ENCODE measurements at places on chromosomes 16 and 17. TPM values are rescaled to one million over a fixed set of nuclear protein-coding genes. Genes with fewer than 3 reads are reported as not detected.

The SLC5A10 gene
- 0.58 TPM for polyA plus RNA-seq

GRCh38 chr16:85765211-85765610, 14.3 kb upstream of the C16orf74 start:
- no peak for DNase-seq

DNA sequence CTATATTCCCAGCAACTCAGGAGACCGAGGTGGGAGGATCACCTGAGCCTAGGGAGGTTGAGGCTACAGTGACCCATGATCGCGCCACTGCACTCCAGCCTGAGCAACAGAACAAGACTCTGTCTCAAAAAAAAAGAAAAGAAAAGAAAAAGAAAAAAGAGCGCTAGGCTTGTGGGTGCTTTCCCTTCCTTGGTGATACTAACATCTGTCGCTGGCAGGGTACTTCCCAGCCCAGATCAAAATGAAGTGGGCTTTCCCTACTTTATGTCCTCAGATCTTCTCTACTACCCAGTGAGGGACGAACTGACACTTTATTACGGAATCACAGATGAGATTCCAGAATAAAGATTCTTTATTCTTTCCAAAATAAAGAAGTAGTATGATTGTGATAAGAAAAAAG, 103.8 kb upstream of the NOL11 start:
- no peak for DNase-seq

DNA sequence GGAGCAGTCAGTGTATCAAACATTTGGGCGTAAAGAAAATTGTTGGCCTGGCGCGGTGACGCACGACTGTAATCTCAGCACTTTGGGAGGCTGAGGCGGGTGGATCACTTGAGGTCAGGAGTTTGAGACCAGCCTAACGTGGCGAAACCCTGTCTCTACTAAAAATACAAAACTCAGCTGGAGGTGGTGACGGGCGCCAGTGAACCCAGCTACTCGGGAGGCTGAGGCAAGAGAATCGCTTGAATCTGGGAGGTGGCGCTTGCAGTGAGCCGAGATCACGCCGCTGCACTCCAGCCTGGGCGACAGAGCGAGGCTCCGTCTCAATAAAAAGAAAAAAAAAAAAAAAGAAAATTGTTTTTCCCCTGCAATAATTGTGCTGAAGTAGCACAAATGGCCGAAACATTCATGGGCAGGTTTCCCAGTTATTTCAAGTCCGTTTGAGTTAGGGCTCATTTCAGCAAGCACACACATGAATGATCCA, 1.4 kb downstream of the GCSH start:
- DNase-seq, result no peak

DNA sequence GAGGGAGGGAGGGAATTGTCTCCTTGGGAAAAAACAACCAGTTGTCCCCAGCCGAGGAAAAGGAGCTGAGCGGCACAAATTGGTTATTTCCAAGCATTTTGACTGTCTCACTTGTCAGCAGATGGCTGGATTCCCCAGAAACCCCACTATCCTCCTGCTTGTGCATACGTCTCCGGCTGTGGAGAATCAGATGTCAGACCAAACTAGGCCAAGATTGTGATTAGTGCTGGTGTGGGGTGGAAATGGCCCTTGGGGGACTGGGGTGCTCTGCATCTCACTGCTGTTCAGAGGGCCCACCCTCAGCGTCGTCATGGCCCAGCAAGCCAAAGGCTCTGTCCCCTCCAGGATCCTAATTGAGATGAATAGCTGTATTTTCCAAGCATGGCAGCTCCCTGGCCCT, 131.7 kb upstream of the HSBP1 start:
- no peak for DNase-seq

DNA sequence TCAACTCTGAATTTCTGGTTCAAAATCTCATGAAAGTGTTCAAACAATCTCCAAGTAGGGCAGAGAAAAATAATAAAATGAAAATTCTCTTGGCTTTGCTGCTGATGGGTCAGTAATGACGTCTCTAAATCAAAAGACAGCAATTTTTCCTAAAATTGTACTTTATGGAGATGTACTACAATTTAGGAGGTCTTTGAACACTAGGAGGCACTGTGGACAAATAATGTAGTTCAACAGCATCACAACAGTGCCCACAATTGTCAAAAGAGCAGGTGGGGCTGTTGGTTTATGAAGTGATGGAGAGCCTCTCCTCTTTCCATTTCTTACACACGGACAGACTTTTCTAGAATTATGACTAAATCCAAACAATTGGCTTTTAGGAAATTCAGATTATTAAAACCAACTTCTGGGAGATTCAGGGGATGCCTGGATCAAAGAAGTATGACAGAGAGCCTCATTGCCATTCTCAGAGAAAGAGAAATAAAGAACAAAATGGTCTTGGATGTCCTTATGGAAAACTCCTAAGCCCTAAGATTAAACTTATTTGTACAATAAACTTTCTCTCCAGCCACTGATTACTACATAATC, 23.8 kb downstream of the EZH1 start:
- peak; percentile 74 for DNase-seq

DNA sequence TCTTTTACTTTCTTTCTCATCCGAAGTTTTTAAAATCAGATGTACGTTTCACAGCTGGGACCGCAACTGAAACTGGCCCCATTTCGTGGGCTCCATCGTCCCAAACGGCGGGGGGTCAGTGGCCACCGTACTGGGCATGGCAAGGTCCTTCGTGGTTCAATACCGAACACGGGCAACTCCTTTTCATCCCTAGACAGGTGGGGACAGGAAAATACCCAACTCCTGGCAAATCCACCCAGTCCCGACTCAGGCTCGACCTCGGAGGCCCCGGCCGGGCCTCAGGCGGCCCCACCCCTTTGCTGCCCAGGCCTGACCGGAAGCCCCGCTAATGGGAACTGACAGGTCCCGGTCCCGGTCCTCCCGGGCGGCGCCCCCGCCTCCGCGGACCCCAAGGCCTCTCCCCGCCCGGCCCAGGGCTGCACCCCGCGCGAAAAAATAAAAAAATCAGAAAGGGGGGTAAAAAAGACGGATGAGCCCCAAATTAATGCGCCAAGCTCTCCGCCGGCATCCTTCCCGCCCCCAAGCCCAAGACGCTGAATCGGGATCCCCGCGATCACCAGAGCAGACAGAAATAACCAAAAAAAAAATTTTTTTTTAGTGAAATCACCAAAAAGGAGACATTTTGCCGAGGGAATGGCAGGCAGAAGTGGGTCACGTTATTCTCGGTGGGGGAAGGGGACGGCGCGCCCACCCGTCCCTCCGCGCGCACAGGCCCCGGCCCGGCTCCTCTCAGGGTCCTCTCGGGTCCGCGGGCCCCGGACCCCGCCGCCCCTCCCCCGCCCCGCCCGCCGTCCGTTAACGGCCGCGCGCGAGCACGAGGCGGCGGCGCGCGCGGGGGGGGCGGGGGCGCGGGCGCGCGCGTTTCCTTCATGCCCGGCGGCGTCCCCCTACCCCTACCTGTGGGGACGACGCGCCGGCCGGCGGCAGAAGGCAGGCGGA, 562 bp downstream of the ZC3H7A start:
- no peak for DNase-seq

GRCh38 chr17:43660816-43661493, 767 bp downstream of the MEOX1 start:
- no peak for DNase-seq
